ENCODE measurements at places on chromosomes 4 and X.

GRCh38 chr4:2397596-2398379 is 20.7 kb downstream of the ZFYVE28 start:
- DNase-seq: no peak

GRCh38 chr4:153079857-153080391 is 124.3 kb upstream of the TRIM2 start:
- DNase-seq: no peak

DNA sequence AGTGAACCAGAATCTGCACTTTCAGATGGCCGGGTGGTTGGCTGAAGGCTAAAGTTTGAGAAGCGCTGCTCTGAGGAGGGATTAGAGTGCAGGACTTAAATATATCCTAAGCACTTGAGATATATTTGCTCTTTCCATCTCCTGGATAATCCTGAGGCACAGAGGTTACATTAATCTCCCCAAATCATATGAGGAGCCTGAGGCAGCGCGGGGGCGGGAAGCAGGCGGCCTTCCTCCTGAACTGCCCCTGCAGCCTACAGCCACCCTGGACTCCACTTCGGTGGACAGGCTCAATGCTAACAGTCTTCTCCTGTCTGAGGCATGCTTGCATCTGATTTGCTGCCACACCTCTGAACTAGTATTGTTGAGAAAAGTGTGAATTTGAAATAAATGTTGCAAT is 72.5 kb downstream of the AFAP1 start:
- no peak for DNase-seq

GRCh38 chr4:92100975-92101374 is 202.8 kb upstream of the GRID2 start:
- DNase-seq: peak; percentile 59

DNA sequence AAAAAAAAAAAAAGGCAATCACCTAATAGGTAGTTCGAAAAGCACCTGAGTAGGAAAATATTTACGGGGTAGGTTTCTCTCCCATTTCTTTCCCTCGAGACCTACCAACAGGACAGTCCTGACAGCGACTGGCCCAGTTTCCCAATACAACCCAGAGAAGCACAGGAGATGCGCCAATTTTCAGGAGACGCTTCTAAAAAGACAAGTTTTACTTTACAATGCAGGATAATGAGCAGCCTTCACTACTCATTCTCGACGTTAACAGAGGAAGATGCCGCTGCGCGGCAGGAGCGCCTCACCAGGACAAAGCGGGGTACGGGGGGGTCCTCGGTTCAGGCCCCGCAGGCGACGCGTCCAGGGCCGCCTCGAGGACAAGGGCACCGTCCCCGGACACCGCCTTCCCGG is 708 bp downstream of the BCLAF3 start:
- DNase-seq: no peak

Data from epithelial cell of esophagus (primary cell).